Esophagus squamous epithelium (tissue), 5 donors: ENCODE measurements at places on chromosomes 16 and 17.

DNA sequence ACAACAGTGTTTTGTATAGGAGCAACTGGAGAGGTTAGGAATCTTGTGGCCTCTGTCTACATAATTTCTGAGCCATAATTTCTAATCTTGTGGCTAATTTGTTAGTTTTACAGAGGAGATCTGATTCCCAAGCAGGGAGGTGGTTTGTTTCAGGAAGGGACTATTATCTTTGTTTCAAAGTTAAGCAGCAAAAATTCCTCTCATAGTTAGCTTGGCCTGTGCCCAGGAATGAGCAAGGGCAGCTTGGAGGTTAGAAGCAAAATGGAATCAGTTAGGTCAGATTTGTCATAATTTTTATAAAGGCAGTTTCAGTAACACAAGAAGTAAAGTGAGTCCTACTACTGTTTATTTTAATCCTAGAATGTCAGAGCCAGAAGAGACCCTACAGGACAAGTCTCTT lies 2.0 kb upstream of the RDM1 start:
- DNase-seq = no peak

DNA sequence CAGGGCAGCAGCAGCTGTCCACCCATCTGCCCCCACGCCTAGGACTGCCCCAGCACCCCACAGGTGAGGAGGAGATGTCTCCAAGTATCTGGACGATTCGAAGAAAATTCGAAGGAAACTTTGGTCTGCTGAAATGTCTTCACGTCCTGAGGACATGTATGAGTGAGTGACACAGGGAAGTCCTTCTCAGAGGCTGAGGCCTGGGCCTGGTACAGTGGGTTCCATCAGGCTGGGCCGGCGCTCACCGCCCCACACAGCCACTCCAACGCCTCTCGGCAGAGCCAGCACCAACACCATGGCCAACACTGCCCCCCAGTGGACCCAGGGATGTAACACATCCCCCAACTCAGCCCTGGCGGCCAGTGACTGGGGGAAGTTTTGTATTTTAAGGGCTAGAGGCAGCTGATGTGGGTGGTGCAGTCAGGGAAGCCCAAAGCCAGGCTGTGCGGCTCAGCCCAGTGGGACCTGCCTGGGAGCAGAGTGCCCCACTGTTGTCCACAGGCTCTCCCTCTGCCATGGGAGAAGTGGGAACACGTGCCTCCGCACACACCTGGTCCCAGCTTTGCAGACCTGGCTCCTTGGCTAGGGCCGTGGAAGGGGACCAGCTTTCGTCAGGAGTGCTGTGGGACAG lies 55.8 kb upstream of the FASN start:
- peak; percentile 31 for DNase-seq

GRCh38 chr16:69201787-69202186 lies 14.8 kb downstream of the SNTB2 start:
- DNase-seq = no peak

DNA sequence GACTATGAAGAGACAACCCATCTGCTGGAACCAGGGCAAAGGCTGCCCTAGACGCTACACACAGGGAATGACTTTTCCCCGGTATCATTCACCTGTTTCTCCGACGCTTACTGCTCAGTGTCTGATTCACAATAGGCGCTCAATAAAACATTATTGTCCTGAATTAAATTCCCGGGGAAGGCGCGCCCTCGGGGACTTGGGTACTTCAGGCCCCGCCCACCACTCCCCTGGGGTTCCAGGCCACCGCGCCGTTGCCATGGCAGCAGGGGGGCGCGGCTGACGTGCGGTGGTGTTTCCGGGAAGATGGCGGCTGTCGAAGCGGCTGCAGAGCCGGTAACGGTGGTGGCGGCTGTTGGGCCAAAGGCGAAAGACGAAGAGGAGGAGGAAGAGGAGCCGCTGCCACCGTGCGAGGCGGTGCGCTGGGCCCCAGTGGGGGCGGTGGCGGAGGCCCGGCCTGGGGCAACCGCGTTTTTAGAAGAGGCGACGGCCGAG lies at the start of gene RUNDC1:
Gene RUNDC1 (plus strand): TSS at position 292 of the 492 bp plus-strand sequence. CDS start 12 bp downstream, at position 304.
- peak; percentile 54 for DNase-seq
